ENCODE measurements at places on chromosomes 16 and 17. TPM values are rescaled to one million over a fixed set of nuclear protein-coding genes. Genes with fewer than 3 reads are reported as not detected.

Gene EPX
- total RNA-seq = not detected

Gene CDRT15
- not detected for total RNA-seq

Gene C16orf74
- total RNA-seq = 0.21 TPM

Gene FBXW10B
- 0.13 TPM for total RNA-seq

Gene GPRC5B
- not detected for total RNA-seq

Gene EZH1
- 32.4 TPM for total RNA-seq

Gene TMEM88
- total RNA-seq = 0.87 TPM

Gene CCDC154
- total RNA-seq = 1.5 TPM

Gene KIF2B
- total RNA-seq = not detected

Gene CLN3
- total RNA-seq = 52.2 TPM

Gene SLC16A6
- 6.9 TPM for total RNA-seq

Gene ALOX15B
- not detected for total RNA-seq

Gene SMG1
- total RNA-seq = 123 TPM

Gene LRRC37A
- total RNA-seq = 2.7 TPM

Gene MYLK3
- 0.23 TPM for total RNA-seq

Gene EXOC3L1
- not detected for total RNA-seq

Gene PRSS8
- not detected for total RNA-seq

Gene TNP2
- total RNA-seq = not detected

Gene ZNF624
- total RNA-seq = 4.1 TPM

Gene NPB
- total RNA-seq = 0.18 TPM

Gene TM4SF5
- not detected for total RNA-seq

Gene CES3
- total RNA-seq = 2.4 TPM

Gene GDPD3
- total RNA-seq = 12.6 TPM

Gene LRRC75A
- total RNA-seq = 3.6 TPM

Gene CX3CL1
- total RNA-seq = not detected

Gene CDH8
- total RNA-seq = not detected

Gene CD79B
- 22.5 TPM for total RNA-seq

Gene PRR29
- 0.97 TPM for total RNA-seq

Gene TMEM114
- not detected for total RNA-seq

Gene CHST5
- total RNA-seq = not detected

Gene CASKIN1
- total RNA-seq = 0.63 TPM

Measured in activated CD8-positive, alpha-beta T cell treated with anti-CD3 and anti-CD28 coated beads, Interleukin-2, amount 10 ng/mL, durations not matched to agents 7 days and 5 days (primary cell).